ENCODE measurements at places on chromosomes 2 and 18.

- peak overlapping the region; percentile 73 for H3K4me3 ChIP-seq
- DNase-seq: peak; percentile 11
- peaks cover 3% of the 10 kb centered on the region for H3K36me3 ChIP-seq
- no peak overlapping the region for H3K27ac ChIP-seq
- H3K4me1 ChIP-seq: peaks cover 29% of the 10 kb centered on the region
Observed at GRCh38 chr2:25041307-25041927, 459 bp upstream of the EFR3B start.

GRCh38 chr2:133561045-133561852, 7.0 kb downstream of the NCKAP5 start:
- H3K36me3 ChIP-seq: no peaks in the 10 kb centered on the region
- H3K4me1 ChIP-seq: no peaks in the 10 kb centered on the region
- DNase-seq: no peak
- H3K27me3 ChIP-seq: no peaks in the 10 kb centered on the region

- H3K4me1 ChIP-seq: no peaks in the 10 kb centered on the region
- H3K36me3 ChIP-seq: no peaks in the 10 kb centered on the region
- H3K4me3 ChIP-seq: no peak overlapping the region
Observed at GRCh38 chr2:136638193-136638592, 127.2 kb upstream of the THSD7B start.

- peak overlapping the region; percentile 96 for H3K4me3 ChIP-seq
- no peaks in the 10 kb centered on the region for H3K27me3 ChIP-seq
- H3K27ac ChIP-seq: peak overlapping the region; percentile 96
- H3K36me3 ChIP-seq: peaks cover 17% of the 10 kb centered on the region
- DNase-seq: peak; percentile 43
Observed at GRCh38 chr2:68466361-68466777, 725 bp downstream of the FBXO48 start.

DNA sequence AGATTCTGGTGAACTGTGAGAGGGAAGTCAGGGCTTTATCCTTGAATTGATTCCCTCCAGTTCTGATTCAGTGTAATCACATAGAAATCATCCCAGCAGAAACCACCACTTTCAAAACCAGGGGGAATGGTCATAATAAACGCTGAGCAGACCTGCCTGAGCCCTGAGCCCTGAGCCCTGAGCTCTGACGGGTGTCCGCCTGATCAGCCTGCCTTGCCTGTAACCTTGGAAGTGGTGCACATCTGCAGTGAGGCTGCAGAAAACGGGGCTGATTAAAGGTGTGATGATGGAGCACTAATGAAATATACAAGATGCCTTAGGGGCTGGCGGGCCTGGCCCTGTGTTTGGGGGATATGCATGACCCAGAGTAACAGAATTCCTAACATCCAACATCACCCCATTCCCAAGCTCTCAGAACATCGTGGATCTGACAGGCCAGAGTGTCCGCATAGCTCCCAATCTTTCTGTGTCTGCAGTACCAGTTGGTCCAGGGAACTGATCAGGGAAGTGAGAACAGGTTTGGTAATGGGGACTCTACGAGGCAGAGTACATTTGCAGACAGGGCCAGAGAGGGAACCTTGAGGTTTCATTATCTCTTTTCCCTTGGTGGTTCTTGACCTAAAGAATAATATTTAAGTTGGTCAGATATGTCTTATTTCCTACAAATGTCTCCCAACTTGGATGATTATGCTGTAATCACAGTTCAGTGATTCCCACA, 37.8 kb downstream of the KCTD18 start:
- H3K27me3 ChIP-seq: no peaks in the 10 kb centered on the region
- peaks cover 20% of the 10 kb centered on the region for H3K36me3 ChIP-seq
- no peak overlapping the region for H3K27ac ChIP-seq
- DNase-seq: no peak
- H3K4me1 ChIP-seq: peaks cover 29% of the 10 kb centered on the region
- H3K4me3 ChIP-seq: no peak overlapping the region

GRCh38 chr18:35050028-35050546, 8.9 kb downstream of the MAPRE2 start:
- H3K4me3 ChIP-seq: peak overlapping the region; percentile 28
- no peaks in the 10 kb centered on the region for H3K27me3 ChIP-seq
- peak overlapping the region; percentile 80 for H3K27ac ChIP-seq
- H3K36me3 ChIP-seq: peaks cover 12% of the 10 kb centered on the region
- no peak for DNase-seq

DNA sequence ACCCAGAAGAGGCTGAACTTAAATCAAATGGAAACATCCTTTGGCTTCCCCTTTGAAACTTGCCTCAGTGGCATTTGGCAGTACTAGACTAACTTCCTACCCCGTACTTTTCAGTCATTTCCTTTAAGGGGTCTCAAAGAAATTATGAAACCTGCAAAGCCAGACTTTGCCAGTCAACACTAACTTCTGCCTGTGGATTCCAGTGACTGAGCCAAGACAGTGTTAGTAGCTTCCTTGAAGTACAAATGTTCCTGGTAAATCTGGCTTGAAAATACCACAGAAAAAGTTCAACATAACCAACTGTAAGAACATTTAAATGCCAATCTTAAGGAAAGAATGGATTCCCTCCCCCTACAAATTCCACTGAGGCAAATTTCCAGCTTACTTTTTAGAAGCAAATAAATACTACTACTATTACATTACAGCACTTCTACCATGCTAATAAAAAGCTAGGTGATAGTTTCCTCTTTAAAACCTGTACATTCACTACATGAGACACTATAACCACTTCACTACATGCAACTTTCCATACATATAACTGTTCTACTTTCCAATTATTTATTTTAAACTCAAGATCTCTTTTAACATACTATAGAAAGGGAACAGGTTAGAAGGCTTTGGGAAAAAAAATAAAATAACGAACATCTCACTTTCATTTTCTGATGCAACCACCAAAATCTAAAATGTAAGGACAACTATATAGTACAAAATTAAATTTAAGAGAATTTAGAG, 2.4 kb downstream of the PELI1 start:
- no peak for DNase-seq
- H3K4me3 ChIP-seq: peak overlapping the region; percentile 97
- peaks cover 13% of the 10 kb centered on the region for H3K36me3 ChIP-seq
- H3K27ac ChIP-seq: peak overlapping the region; percentile 58
- H3K4me1 ChIP-seq: peaks cover 36% of the 10 kb centered on the region

DNA sequence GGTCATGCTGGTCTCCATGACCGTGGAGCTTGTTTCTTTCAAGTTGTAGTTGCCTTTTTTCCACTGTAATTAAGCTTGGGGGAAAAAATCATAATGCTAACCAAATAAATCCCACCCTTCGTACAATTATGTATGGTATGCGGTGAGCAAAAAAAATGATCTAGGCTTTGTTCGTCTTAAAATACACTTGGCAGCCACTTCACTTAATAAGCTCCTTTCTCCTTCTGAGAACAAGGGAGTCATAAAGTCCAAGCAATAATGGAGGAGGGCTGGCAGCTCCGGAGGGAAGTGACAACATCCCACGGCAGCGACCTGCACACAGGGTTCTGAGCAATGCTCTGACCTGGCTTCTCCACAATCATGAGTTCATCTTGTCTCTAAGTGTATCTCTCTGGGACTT, 91.2 kb upstream of the KLHL29 start:
- H3K36me3 ChIP-seq: no peaks in the 10 kb centered on the region
- DNase-seq: no peak
- H3K4me3 ChIP-seq: no peak overlapping the region
- peaks cover 48% of the 10 kb centered on the region for H3K27me3 ChIP-seq
- no peak overlapping the region for H3K27ac ChIP-seq

DNA sequence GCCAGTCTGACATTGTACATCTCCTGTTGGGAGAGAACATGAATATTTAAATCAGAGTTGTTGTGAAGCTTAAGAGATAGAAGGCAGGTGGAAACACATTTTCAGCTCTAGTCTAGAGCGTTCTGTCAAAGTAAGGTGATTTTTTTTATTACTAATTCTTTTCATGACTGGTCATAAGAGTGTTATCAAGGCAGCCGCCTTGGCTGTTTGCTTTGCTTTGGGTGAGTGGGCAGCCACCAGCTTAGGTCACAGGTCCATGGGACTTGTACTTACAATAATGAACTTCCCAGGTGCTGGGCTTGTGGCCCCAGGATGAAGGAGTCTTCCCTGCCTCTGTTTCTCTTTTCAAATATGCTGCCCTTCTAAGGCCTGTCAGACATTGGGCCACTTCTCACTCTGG, 256.3 kb downstream of the SRBD1 start:
- DNase-seq: no peak
- H3K4me3 ChIP-seq: no peak overlapping the region
- H3K27ac ChIP-seq: no peak overlapping the region
- H3K36me3 ChIP-seq: no peaks in the 10 kb centered on the region
- no peaks in the 10 kb centered on the region for H3K27me3 ChIP-seq

- no peak overlapping the region for H3K4me3 ChIP-seq
- H3K27ac ChIP-seq: no peak overlapping the region
- H3K36me3 ChIP-seq: peaks cover 2% of the 10 kb centered on the region
- no peak for DNase-seq
- H3K4me1 ChIP-seq: peaks cover 9% of the 10 kb centered on the region
- H3K27me3 ChIP-seq: no peaks in the 10 kb centered on the region
Observed at GRCh38 chr2:45748239-45748638, 96.8 kb downstream of the PRKCE start.

GRCh38 chr2:205885492-205886099, 200.4 kb downstream of the INO80D start:
- peaks cover 3% of the 10 kb centered on the region for H3K36me3 ChIP-seq
- peaks cover 58% of the 10 kb centered on the region for H3K27me3 ChIP-seq
- no peak for DNase-seq
- peaks cover 5% of the 10 kb centered on the region for H3K4me1 ChIP-seq
- H3K27ac ChIP-seq: no peak overlapping the region
- H3K4me3 ChIP-seq: no peak overlapping the region

DNA sequence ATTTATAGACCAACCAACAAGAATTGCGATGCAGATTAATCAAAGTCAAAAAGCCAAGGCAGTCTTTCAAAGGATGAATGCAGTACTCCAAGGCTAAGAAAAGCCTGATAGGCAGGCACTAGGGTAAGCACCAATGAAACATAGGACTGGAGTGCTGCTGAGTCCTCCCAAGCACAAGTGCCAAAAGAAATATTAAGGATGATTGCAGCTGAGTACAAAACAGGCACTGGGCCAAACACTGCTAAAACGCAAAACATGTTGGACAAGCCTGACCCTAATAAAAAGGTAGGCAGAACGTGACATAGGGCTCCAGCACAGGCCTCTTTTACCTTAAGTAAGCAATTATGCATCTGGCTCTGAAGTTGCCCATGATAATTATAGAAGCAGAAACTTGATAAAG, 160.1 kb upstream of the LRP1B start:
- no peak overlapping the region for H3K27ac ChIP-seq
- H3K27me3 ChIP-seq: no peaks in the 10 kb centered on the region
- no peak for DNase-seq
- no peak overlapping the region for H3K4me3 ChIP-seq
- H3K4me1 ChIP-seq: no peaks in the 10 kb centered on the region
- H3K36me3 ChIP-seq: no peaks in the 10 kb centered on the region

GRCh38 chr2:9637330-9637729, 6.5 kb upstream of the YWHAQ start:
- H3K27me3 ChIP-seq: no peaks in the 10 kb centered on the region
- DNase-seq: no peak
- peaks cover 12% of the 10 kb centered on the region for H3K4me1 ChIP-seq
- H3K4me3 ChIP-seq: no peak overlapping the region
- no peak overlapping the region for H3K27ac ChIP-seq

DNA sequence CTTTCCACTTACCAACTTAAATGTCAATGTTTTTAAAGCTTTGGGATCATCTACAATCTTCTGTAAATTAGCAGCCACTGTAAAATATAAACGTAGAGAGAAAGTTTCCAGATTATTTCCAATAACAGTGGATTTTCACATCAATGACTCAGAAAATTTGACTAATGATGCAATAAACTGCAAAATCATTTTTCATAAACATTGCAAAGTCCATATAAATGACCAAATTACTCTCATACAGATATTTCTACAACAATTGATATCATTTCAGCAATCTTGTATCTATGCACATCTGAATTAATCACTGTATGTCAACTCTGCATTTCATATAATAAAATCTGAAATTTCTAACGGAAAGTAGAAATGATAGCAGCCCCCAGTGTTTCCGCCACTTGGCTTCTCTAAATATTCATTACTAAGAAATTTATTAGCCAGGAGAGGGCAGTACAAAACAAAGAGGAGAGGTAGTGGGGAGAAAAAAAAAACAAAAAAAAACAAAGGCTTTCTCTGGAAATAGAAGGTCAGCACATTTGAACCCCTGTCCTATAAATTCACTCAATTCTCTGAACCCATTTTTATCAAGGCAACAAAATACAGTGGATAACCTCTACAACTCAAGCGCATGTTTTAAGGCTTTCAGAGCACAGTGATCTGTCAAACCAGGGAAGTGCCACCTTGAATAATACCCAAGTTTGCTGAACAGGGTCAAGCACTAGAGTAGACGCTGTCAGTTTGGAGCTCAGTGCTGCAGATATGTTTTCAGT, 282.6 kb downstream of the STK39 start:
- no peak for DNase-seq
- no peak overlapping the region for H3K27ac ChIP-seq
- H3K36me3 ChIP-seq: peaks cover 22% of the 10 kb centered on the region
- no peaks in the 10 kb centered on the region for H3K27me3 ChIP-seq
- H3K4me1 ChIP-seq: peaks cover 8% of the 10 kb centered on the region

DNA sequence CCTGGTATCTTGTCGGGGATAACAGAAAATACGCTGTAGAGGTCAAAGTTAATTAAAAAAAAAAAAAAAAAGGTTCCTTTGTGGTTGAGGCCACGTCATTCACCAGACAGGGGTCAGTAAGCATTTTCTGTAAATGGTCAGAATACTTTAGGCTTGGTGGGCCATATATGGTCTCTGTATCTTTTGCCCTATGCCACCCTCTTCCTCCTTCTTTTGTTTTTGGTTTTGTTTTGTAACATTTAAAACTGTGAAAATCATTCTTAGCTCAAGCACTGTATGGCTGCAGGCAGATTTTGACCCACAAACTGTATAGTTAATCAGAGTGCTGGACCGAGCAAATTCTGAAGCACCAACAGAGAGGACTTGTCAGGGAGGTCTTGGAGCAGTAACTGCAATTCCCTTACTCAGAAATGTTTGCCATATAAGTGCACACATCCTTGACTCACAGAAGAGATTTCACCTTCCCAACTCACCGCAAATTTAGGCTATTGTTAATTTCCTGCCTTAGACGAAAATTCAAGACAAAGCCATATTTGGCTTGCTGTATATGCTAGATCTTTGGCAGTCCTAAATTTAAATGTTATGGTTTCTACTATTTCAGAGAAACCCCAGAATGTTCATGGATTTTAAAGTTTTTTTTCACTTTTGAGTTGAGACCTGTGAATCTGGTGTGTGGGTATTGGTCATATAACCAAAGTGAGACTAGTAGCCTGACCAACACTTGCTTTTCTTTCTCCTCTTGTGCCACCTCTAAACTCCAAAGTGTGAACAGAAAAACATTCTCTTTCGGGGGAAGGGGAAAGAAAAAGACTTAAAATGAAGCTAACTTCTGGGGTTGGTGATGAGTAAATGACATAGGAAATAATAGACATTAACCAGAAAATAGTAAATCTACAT, 65.4 kb downstream of the DOCK10 start:
- H3K4me3 ChIP-seq: no peak overlapping the region
- peaks cover 2% of the 10 kb centered on the region for H3K36me3 ChIP-seq
- H3K27ac ChIP-seq: peak overlapping the region; percentile 57
- no peak for DNase-seq
- H3K27me3 ChIP-seq: no peaks in the 10 kb centered on the region

- no peak overlapping the region for H3K4me3 ChIP-seq
- no peak for DNase-seq
- peaks cover 10% of the 10 kb centered on the region for H3K4me1 ChIP-seq
- H3K27me3 ChIP-seq: peaks cover under 1% of the 10 kb centered on the region
- H3K36me3 ChIP-seq: no peaks in the 10 kb centered on the region
- H3K27ac ChIP-seq: no peak overlapping the region
Observed at GRCh38 chr2:159094173-159094737, 125.8 kb downstream of the TANC1 start.

All from central memory CD8-positive, alpha-beta T cell (primary cell).